ENCODE measurements at places on chromosomes 4 and X. TPM values are rescaled to one million over a fixed set of nuclear protein-coding genes. Genes with fewer than 3 reads are reported as not detected.

DNA sequence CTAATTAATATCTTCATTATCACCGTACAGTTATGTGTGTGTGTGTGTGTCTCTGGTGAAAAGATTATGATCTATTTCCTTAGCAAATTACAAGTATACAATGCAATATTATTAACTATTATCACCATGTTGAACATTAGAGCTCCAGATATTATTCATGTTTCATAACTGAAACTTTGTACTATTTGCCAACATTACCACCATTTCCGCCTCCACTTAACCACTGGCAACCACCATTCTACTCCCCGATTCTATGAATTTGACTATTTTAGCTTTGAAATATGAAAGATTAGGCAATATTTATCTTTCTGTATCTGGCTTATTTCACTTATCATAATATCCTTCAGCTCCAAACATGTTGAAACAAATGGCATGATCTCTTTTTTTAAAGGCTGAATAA, 717.9 kb downstream of the ARAP2 start:
- H3K4me3 ChIP-seq: no peak overlapping the region
- H3K4me1 ChIP-seq: no peaks in the 10 kb centered on the region
- H3K36me3 ChIP-seq: no peaks in the 10 kb centered on the region
- no peak for DNase-seq

- H3K27ac ChIP-seq: no peak overlapping the region
Measured at GRCh38 chrX:111520506-111520905, 9.1 kb downstream of the SERTM2 start.

DNA sequence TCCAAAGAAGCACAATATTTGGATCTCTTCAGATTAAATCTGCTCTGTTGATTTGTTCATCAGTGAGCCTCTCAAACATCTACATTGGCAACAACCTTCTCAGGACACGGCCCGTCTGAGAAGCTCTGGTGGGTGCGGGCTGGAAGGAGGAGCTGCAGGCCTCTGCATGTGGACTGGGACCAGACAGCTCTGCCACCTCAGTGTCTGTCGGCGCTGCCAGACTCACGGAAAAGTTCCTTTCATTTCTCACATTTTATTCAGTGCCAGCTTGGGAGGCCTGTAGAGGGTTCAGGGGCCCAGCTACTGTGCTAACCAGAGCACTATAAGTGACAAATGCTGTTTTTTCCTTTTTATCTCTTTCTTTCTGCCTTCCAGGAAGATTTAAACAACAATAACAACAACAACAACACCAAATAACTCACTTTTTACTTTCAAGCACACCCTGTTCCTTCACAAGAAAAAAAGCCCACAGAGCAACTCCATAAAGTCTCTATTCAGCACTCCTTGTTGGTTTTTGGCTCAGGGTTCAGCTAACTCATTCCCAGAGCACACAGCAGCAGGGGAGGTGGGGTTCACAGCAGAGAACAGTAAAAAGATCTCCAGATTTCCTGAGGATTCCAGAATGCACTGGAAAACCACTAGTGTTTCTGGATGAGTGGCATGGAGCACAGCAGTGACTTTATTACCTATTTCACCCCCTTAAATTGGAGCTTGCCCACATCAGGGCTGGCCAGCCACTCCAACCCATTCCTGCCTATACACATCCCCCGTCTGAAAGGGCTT, 23.2 kb upstream of the HOPX start:
- H3K4me1 ChIP-seq: no peaks in the 10 kb centered on the region
- no peak for DNase-seq
- H3K4me3 ChIP-seq: no peak overlapping the region
- no peaks in the 10 kb centered on the region for H3K27me3 ChIP-seq

- H3K27ac ChIP-seq: peak overlapping the region; percentile 61
- no peak overlapping the region for H3K4me3 ChIP-seq
- H3K4me1 ChIP-seq: peaks cover 5% of the 10 kb centered on the region
- peaks cover 2% of the 10 kb centered on the region for H3K36me3 ChIP-seq
Measured at GRCh38 chr4:15232366-15233263, 195.2 kb upstream of the C1QTNF7 start.

- H3K36me3 ChIP-seq: no peaks in the 10 kb centered on the region
Measured at GRCh38 chr4:95909211-95909610, 69.3 kb downstream of the PDHA2 start.

DNA sequence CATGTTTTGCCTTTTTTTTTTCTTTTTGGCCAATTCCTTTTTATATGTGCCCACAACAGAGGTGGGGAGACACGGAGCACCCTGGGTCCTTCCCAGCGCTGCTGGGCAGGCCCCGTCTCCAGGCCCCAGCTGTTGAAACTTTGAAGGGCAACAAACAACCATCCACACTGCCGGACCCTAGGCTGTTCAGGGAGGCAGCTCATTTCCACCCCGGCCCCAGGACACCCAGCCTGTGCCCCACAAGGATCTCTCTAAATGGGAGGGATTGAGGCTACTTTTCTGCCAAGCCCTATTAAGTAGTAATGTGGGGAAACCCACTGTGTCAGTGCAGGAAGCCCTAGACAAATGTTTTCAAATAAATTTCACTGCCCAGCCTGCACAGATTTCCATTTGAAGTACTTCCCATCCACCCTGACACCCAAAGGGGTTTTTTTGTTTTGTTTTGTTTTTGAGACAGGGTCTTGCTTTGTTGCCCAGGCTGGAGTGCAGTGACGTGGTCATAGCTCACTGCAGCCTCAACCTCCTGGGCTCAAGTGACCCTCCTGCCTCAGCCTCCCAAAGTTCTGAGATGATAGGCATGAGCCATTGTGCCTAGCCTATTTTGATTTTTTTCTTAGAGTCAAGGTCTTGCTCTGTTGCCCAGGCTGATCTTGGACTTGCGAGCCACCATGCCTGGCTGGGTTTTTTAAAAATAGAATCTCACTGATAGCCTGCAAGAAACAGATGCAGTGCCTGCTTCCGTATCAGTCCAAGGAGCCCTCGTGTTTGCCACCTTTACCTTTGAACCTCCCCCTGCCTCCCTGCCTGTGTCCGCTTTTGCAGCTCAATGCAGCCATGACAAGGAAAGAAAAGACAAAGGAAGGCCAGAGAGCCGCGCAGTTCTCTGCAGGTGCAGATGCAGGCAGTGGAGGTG, 13.4 kb upstream of the CLCN4 start:
- DNase-seq: peak; percentile 45
- no peaks in the 10 kb centered on the region for H3K27me3 ChIP-seq
- H3K36me3 ChIP-seq: no peaks in the 10 kb centered on the region
- H3K4me3 ChIP-seq: no peak overlapping the region

GRCh38 chr4:170374770-170375169, 285.0 kb upstream of the AADAT start:
- no peaks in the 10 kb centered on the region for H3K4me1 ChIP-seq
- H3K27me3 ChIP-seq: no peaks in the 10 kb centered on the region
- H3K27ac ChIP-seq: no peak overlapping the region
- no peaks in the 10 kb centered on the region for H3K36me3 ChIP-seq
- no peak for DNase-seq

GRCh38 chrX:40260146-40260747, 162.5 kb upstream of the BCOR start:
- H3K27ac ChIP-seq: no peak overlapping the region
- no peak for DNase-seq
- H3K27me3 ChIP-seq: no peaks in the 10 kb centered on the region
- H3K36me3 ChIP-seq: no peaks in the 10 kb centered on the region
- H3K4me1 ChIP-seq: no peaks in the 10 kb centered on the region

DNA sequence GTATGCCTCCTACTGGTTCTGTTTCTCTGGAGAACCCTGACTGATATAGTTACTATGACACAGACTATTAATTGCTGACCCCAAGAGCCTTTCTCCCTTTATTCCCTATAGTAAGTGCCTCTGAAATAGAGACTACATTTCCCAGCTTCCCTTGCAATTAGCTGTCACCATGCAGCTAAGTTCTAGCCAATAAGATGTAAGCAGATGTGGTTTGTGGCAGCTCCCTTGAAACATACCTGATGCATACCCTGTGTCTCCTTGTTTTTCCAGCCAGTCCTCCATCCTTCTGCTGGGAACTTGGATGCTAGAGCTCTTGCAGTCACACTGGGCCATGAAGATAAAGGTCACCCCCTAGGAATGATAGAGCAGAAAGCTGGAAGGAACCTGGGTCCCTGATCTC, 9.7 kb upstream of the TMEM165 start:
- no peaks in the 10 kb centered on the region for H3K27me3 ChIP-seq
- H3K27ac ChIP-seq: no peak overlapping the region
- H3K36me3 ChIP-seq: no peaks in the 10 kb centered on the region

- no peaks in the 10 kb centered on the region for H3K27me3 ChIP-seq
- no peaks in the 10 kb centered on the region for H3K4me1 ChIP-seq
- DNase-seq: no peak
- no peak overlapping the region for H3K4me3 ChIP-seq
- H3K27ac ChIP-seq: no peak overlapping the region
Measured at GRCh38 chr4:116023049-116023448, 909.6 kb upstream of the NDST4 start.

DNA sequence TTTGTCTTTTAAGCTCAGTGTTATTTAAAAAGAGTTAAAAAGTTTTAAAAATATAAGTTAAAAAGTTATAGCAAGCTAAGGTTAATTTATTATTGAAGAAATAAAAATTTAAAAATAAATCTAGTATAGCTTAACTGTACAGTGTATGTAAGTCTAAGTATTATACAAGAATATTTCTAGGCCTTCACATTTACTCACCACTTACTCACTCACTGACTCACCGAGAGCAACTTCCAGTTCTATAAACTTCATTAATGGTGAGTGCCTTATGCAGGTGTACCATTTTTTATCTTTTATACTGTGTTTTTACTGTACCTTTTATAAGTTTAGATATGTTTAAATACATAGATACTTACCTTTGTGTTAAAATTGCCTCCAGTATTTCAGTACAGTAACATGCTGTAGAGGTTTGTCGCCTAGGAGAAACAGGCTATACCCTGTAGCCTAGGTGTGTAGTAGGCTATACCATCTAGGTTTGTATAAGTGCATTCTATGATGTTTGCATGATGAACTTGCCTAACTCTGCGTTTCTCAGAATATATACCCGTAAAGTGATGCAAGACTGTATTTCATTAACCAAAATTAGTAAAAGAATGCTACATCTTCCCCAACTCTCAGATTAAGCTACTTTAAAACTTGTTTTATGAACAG, 202.9 kb downstream of the CFAP299 start:
- no peaks in the 10 kb centered on the region for H3K4me1 ChIP-seq
- no peak for DNase-seq
- no peak overlapping the region for H3K4me3 ChIP-seq
- no peaks in the 10 kb centered on the region for H3K27me3 ChIP-seq
- H3K27ac ChIP-seq: no peak overlapping the region

DNA sequence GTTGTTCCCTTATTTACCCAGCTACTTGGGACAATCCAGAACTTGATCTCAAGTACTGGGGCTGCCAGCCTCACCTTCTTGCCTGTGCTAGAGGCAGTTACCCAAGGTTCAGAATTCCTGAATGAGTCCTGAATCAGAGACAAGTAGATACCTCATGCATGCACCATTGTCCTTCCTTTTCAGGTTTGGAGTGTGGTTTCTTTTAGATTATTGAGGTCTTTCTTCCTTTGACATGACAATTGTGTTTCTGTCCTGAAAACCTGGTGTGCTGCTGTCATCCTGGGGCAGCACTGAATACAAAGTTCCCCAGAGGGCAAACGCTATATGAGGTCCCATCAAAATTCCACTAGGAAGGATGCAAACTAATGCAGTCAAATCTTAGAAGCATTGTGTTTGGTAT, 3.5 kb downstream of the CXCL2 start:
- no peak overlapping the region for H3K27ac ChIP-seq
- H3K4me3 ChIP-seq: no peak overlapping the region
- H3K27me3 ChIP-seq: no peaks in the 10 kb centered on the region
- DNase-seq: no peak
- H3K4me1 ChIP-seq: no peaks in the 10 kb centered on the region

GRCh38 chr4:78742300-78742699, 33.9 kb upstream of the BMP2K start:
- H3K36me3 ChIP-seq: no peaks in the 10 kb centered on the region
- DNase-seq: no peak
- no peaks in the 10 kb centered on the region for H3K4me1 ChIP-seq
- no peak overlapping the region for H3K27ac ChIP-seq
- no peaks in the 10 kb centered on the region for H3K27me3 ChIP-seq

DNA sequence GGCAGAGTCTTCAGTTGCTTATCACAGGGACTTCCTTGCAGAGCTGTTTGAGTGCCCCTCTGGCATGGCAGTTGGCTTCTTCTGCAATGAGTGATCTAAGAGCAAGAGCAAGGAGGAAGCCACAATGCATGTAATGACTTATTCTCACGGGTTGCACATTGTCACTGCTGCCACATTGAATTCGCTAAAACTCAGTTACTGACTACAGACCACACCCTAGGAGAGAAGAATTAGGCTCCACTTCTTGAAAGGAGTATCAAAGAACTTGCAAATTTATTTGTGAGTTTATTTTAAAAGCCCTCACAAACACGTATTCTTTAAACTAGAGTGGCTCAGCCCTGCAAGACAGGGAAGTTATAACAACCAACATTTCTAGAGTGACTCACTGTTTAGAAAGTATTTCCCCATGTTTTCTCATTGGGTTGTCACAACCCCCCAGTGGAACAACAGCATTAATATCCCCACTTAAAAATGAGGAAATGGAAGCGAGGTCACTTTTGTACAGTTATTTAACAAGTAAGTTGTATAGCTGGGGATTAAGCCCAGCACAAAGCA, 32.4 kb upstream of the RBPJ start:
- DNase-seq: no peak
- no peak overlapping the region for H3K4me3 ChIP-seq
- no peak overlapping the region for H3K27ac ChIP-seq
- H3K36me3 ChIP-seq: no peaks in the 10 kb centered on the region
- H3K27me3 ChIP-seq: no peaks in the 10 kb centered on the region

DNA sequence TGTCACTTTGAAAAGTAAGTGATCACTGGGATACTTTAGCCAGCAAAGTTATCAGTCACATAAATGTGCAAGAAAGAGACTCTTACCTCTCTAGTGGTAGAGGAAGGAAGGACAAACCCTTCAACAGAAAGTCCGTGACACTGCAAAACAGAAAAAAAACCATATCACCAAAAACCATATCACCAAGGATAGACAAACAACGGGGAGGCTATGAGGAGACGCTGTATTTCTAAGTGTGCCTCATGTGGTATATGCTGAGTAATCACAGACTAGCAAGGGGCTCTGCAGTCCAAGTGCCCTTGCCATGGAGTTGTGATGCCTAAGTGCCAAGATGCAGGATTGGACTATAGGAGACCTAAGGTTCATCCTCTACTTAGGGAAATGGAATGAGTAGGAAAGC, 11.5 kb upstream of the HDAC8 start:
- no peak for DNase-seq
- no peaks in the 10 kb centered on the region for H3K36me3 ChIP-seq
- no peak overlapping the region for H3K27ac ChIP-seq
- no peaks in the 10 kb centered on the region for H3K27me3 ChIP-seq

- H3K36me3 ChIP-seq: no peaks in the 10 kb centered on the region
- H3K27ac ChIP-seq: no peak overlapping the region
- H3K4me1 ChIP-seq: no peaks in the 10 kb centered on the region
- no peaks in the 10 kb centered on the region for H3K27me3 ChIP-seq
- DNase-seq: no peak
Measured at GRCh38 chrX:135304741-135305140, 4.5 kb upstream of the ETDC start.

The ELK1 gene
- total RNA-seq: 27.2 TPM

The MAML3 gene
- total RNA-seq: 10.5 TPM

The CSAG3 gene
- not detected for total RNA-seq

The MAGED2 gene
- 174 TPM for total RNA-seq

Measured in aorta (tissue), 5 donors.